ENCODE measurements at places on chromosomes 1 and 21.

DNA sequence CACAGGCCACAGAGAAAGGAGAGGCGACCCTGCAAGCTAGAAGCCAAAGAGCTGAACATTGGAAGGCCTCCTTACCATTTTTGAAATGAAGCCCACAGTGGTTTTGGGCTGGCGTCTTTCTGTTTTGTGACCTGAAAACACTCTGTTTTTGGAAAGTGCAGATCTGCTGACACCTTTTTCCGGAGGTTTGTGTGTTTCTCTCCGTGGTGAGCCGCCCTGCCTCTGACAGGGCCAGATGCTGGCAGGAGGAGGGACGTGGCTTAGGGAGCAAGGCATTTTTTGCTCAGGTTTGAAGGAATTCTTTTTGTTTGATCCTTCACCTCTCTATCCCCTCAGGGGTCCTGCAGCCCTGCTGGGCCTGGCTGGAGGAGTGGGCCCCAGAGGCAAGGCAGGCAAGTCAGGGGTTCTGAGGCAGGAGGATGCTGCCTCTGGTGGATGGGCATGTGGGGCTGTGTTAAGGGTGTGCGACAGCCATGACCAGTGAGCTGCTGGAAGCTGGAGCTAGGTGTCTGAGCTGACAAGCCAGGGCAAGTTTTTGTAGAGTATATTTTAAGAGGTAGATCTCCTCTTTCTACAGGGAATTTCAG is 133.8 kb downstream of the CAMTA1 start:
- DNase-seq: no peak

GRCh38 chr1:181081395-181081794 is 7.1 kb upstream of the IER5 start:
- no peak for DNase-seq

DNA sequence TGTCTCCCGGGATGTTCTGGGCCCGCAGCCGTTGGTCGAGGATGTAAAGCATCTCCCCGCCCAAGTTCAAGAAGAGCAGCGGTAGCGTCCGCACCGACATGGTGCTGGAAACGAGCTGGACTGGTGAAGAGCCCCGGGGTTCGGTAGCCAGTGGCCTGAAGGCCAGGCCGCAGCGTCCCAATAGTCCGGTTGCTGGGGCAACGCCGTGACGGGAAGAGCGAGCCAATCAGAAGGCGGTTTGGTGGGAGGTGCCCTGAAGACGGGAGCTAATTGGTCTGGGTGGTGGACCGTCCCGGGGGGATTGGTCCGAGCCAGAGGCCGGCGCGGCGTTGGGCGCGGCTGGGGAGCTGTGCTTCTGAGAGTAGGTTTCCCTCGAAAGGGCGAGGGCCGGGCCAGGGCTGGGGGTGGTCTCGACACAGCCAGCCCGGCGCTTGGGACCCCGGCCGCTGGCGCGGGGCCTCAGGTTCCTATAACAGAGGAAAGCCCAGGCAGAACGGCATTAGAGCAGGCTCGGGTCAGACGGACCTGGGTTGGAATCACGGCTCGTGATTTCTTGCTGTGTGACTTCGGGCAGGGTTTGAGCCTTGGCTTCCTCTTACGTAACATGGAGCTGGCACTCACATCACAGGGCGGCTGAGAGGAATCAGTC is at the start of gene OSCP1:
Gene OSCP1, minus strand, starts transcription at position 182 of the 649 bp plus-strand sequence. Its CDS starts 82 bp downstream, at position 100.
- peak; percentile 75 for DNase-seq

GRCh38 chr1:222905151-222905550 is 90.3 kb downstream of the DISP1 start:
- no peak for DNase-seq

DNA sequence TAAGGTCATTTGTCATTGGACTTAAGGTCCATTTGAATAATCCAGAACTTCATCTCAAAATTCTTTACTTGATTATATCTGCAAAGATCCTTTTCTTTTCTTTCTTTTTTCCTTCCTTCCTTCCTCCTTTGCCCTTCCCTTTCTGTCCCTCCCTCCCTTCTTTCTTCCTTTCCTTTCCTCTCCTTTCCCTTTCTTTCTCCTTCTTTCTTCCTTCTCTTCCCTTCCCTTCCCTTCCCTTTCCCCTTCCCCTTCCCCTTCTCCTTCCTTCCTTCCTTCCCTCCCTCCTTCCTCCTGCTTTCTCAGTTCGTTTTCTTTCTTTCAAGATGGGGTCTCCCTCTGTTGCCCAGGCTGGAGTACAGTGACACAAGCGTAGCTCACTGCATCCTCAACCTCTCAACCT is 35.5 kb downstream of the CA6 start:
- no peak for DNase-seq

DNA sequence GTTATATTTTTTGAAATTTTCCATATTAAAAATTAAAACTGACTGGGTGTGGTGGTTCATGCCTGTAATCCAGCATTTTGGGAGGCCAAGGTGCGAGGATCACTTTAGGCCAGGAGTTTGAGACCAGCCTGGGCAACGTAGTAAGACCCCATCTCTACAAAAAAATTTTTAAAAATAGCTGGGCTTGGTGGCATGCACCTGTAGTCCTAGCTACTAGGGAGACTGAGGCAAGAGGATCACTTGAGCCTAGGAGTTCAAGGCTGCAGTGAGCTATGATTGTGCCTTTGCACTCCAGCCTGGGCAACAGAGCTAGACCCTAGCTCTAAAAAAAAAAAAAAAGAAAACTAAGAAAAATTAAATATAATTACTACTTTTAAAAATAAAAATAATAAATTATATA is 4.5 kb upstream of the SVBP start:
- no peak for DNase-seq

DNA sequence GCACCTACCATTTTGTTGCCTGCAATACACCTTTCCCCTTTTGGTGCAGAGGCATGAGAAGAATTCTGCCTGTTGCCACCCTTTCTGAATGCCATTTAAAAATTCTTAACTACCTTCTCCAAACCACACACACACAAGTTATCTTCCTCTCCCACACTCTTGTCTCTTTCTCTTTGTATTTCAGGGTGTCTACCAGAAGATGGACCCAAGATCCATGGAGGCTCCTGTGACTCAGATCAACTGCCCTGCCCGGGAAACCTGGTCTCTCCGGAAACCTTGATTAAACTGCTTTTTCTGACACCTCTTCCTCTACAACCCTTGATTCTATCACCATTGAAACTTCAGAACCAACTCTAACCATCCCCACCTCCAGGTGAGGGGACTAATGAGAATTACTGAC is 2.4 kb upstream of the TARS2 start:
- DNase-seq: no peak

DNA sequence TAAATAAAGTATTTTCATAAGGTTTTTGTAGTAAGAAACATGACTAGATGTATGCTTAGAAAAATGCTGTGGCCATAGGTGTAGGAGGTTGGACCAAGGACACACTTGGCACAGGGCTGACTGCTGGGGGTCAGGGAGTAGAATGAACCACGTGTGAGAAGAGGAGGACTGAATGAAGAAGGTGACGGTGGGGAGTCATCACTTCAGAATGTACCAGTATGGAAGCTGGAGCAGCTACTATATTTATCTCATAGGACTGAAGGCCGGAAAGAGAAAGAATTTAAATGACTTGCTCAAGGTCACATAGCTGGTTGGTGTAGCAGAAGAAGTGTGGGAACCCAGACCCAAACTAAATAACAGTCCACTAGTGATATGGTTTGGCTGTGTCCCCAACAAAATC is 79.8 kb upstream of the HAO2 start:
- no peak for DNase-seq

GRCh38 chr1:168752171-168752832 is 23.3 kb upstream of the DPT start:
- DNase-seq: no peak

DNA sequence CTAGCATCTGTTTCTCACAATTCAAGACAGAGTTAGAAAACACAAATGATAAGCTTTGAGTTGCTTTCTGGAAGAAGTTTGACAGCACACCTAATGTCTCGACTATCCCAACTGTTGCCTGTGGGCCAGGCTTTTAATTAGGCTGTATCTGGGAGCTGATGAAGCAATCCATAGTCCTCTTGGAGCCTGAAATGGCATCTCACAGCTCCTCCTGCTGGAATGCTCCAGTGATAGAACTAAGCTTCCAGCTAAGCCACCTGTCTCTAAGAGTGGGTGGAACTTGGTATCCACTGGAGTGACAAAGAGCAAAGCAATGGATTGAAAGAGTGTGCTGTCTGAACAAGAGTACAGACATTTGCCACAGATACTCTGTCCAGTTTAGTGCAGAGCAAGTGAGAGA is 605.3 kb upstream of the NR5A2 start:
- no peak for DNase-seq

GRCh38 chr1:35079003-35079930 is at the start of gene ZMYM1:
Gene ZMYM1, plus strand, starts transcription at chr1:35079385. Its CDS starts 14,603 bp downstream, at chr1:35093988.
- DNase-seq: peak; percentile 72

DNA sequence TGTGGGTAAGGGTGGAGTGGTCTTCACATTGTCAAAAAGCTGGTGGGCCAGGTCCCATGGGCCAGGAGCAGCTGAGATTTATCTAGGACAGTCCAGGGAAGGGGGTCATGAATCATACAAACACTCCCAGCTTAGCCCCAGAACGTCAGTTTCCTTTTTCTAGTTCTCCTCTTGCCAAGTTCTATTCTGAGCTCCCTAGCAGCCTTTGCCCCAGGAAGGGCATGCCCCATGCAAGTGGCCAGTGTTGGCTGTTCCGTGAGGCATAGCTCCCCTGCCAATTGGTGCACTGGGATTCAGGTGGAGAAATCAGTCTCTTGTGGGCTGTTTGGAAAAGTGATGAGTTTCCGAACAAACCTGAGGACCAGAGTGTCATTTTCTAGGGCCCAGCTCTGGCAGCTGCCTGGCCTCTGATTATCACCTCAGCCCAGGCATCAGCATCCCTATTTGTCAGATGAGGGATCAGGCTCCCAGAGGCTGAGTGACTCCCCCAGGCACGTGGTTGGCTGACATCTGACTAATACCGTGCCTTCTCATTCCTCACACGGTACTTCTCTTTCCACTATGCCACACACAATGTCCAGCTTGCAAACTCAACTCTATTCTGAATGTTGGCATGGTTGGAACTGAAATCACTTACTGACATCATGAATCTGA is 14.2 kb upstream of the MYOM3 start:
- no peak for DNase-seq

DNA sequence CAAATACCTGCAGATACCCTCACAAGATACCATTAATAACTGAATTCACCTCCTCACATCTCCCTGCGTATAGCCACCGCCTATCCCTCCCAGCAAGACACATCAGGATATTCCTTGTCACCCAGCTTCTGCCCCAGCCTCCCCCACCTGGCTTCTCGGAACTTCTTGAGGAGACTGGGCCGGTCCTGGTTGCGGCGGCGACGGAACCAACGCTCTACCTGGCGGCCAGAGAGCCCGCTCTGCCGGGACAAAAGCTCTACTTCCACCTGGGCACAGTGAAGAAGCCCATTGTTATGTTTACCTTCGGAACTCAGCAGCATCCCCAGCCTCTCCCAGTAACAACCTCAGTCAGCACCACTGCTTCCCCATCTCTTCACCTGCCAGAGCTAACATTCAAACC is 6.7 kb downstream of the CERS2 start:
- DNase-seq: no peak

GRCh38 chr1:65230731-65231481 is 78.4 kb upstream of the DNAJC6 start:
- no peak for DNase-seq

DNA sequence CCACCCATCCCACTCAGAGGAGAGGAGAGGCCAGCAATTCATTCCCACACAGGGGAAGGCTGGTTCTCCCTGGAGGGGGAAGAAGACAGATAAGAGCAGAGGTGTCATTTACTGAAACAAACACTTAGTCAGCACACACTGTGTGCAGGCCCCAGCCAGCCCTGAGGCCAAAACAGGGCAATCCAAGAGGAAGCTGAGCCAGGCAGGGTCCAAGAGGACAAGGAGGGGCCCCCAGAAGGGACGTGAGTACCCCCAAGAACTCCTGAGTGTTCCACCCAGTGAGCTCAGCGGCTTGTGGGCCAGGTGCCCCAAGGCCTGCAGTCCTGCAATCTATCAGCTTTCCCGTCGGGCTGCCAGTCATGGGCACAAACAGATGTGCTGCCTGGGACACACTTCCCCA is 15.8 kb downstream of the ADGRB2 start:
- no peak for DNase-seq

Measured in stimulated activated CD8-positive, alpha-beta memory T cell treated with anti-CD3 and anti-CD28 coated beads, Interleukin-4, amount 100 ng/mL, for 4 hours (primary cell).